ENCODE measurements at places on chromosomes 6 and 20.
A peak's percentile ranks its signal among the peaks of the same experiment; 100 is the strongest.

- no peak for DNase-seq
Observed at GRCh38 chr6:108734271-108734922, 113.8 kb upstream of the ARMC2 start.

DNA sequence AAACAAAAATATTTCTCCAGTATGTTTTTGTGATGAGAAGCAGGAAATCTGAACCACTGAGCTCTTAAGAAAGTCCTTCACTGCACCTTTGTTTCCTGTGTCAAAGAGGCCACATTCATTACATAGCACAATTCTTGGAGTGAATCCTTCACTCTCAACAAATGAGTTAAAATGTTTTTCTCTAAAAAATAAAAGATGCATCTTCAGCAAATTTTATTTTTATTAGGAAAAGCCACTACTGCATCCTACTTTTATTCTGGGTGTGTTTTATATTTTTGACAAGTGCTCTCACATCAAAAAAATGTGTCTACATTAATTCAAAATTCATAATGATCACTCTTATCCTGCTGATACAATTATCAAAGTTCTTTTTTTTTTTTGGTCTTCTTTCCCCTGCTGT is 76.3 kb downstream of the PLCB4 start:
- DNase-seq, result no peak

- no peak for DNase-seq
Observed at GRCh38 chr6:170018936-170019817, 267.8 kb downstream of the ERMARD start.

GRCh38 chr6:35179901-35180535 is 33.7 kb upstream of the SCUBE3 start:
- no peak for DNase-seq

GRCh38 chr6:12343440-12344162 is 53.4 kb downstream of the EDN1 start:
- no peak for DNase-seq

GRCh38 chr20:18323705-18324104 is 35.4 kb downstream of the ZNF133 start:
- DNase-seq, result no peak

- DNase-seq, result peak; percentile 61
Observed at GRCh38 chr6:43246301-43247113, 3.2 kb downstream of the TTBK1 start.

GRCh38 chr20:49210757-49211110 is 8.5 kb upstream of the DDX27 start:
- no peak for DNase-seq

GRCh38 chr6:69907981-69908498 is 41.7 kb downstream of the COL19A1 start:
- DNase-seq, result no peak

- DNase-seq, result no peak
Observed at GRCh38 chr6:307065-307814, 15.0 kb downstream of the DUSP22 start.

GRCh38 chr6:143405373-143406154 is 44.9 kb downstream of the ADAT2 start:
- no peak for DNase-seq

DNA sequence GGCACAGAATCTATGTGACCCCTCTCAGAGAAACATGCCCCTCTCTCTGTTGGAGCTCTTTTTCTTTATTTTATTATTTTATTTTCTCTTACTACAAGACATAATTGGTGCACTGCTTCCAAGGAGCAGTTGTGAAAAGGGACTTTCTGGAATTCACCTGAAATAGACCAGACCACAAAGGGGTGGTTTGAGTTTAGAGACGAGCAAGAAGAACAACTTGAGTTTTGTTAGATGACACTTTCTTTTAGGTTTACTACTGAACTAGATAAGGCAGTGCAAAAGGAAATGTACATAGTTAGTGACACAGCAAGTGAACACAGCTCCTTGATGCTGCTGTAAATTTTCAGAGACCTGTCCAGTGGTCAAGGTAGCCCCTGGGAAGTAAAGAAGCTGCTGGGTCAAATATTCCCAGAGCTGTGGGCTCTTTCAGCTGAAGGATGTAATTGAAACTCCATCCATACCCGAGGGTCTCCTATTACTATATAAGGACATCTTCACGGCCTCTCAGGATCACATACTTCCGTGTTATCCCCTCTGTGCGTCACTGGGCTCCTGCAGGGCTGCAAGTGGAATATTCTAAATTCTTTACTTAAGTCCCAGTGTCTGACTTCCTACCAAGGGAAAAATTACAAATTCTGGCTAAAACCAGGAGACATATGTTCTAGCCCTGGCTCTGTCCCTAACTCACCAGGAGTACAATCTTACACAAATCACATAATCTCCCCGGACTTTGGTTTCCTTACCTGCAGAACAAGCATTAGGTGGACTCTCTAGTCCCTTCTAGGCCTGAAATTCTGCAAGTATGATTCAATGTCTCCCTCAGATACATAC is 69.1 kb upstream of the ADTRP start:
- DNase-seq, result no peak

DNA sequence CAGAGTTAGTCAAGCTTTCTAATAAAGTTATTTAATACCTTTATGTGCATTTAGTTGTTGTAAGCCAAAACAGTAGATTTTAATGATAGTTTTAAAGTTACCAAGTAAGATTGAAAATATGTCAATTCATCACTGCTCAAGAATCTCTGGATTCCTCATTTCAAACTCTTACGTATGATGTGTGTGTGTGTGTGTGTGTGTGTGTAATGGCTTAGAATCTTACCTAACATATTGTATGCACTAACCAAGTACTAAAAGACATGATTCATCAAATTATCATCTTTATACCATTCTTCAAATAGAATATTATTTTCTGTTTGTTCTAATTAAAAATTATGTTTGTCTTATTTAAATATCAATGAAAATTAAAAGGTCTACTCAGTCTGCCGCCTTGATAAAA is 41.5 kb upstream of the ZNF337 start:
- DNase-seq, result no peak

DNA sequence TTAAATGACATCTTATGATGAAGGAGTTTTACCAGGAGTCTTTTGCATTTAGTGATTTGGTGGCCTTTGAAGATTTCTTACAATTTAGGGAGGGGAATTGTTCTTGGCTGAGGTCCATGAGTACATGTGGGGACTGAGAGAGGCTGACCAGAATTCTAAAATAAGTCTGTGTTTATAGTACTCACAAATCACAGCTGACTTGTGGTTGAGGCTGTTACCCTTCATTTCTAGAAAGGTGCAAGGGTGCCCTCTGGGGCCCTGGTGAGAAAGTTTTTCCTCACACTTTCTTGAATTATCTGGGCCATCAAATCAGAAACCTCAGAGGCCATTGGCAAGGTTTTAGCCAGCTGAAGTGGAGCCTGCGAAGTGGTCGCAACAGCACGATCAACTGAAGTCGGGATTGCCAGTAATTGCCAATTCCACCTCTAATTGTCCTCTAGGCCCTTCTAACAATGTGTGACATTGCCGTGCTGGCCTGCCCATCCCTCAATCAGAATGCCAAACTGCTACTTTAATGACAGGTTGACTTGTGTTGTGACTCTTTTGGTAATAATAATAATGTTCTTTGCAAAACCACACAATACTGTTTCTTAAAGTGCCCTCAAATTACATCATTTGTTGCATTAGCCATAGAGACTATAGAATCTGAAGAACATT is 221.6 kb downstream of the OGFRL1 start:
- DNase-seq, result no peak

GRCh38 chr20:20521736-20522135 is 153.8 kb downstream of the INSM1 start:
- DNase-seq, result no peak

- no peak for DNase-seq
Observed at GRCh38 chr20:13174402-13174801, 46.7 kb upstream of the ISM1 start.

DNA sequence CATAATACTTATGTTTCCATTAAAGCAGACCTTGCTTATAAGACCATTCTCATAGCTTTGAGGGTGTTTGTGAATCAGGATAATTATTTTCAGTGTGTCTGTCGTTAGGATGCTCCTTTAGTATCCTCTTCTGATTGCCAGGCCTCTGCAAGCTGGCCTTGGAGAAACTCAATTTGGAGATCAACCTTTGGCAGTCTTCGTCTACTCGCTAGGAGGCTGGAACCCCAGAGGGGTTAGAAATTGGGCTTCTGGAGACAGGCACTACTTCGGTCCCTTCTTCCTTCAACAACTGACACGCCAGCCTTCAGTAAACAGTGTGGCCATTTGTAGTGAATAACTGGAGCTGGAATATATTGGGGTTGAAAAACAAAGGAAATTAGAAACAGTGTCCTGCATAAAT is 100.8 kb upstream of the CITED2 start:
- DNase-seq, result no peak

GRCh38 chr6:37512400-37513011 is 12.8 kb upstream of the CCDC167 start:
- DNase-seq, result no peak

DNA sequence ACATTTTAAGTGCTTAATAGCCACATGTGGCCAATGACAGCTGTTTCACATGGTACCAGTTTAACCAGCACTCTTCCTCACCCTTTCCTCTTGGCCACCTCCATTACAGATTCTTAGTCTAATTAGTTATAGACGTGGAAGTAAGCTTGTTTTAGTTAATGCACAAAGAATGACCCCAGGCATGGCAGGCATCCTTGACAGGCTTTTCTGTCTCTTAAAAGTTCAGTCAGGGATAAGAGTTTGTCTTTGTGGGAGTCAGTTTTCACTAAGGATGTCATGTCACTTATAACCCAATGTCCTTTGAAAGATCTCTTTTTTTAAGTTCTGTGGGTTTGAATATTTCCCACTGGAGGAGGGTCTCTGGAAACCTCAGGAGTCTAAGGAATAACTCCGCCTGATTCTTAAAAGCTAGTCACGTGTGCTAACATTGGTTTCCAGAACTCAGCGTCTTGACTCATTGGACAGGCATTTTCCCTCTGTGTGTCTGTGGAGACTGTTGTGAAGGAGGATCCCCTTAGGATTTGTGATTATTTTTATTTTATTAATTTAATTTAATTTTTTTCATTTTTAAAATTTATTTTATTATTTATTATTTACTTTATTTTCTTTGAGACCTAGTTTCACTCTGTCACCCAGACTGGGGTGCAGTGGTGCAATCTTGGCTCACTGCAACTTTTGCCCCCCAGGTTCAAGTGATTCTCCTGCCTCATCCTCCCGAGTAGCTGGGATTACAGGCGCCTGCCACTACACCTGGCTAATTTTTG is 171.4 kb downstream of the ZFAND3 start:
- DNase-seq, result no peak

DNA sequence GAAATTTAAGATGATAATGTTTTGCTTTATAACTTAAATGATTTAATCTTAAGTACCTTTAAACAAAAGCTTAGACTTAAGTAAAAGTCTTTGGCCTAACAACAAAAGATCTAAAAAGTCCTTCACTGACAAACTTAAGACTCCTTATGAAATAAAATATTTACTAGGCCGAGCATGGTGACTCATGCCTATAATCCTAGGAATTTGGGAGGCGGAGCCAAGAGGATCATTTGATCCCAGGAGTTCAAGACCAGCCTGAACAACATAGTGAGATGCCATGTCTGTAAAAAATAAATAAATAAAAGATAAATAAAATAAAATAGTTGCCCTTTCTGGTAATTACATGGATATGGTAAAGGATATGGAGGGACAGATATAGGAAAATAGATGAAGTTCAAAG is 12.4 kb downstream of the KATNA1 start:
- DNase-seq, result no peak

GRCh38 chr6:135673501-135674309 is 176.2 kb upstream of the AHI1 start:
- no peak for DNase-seq

DNA sequence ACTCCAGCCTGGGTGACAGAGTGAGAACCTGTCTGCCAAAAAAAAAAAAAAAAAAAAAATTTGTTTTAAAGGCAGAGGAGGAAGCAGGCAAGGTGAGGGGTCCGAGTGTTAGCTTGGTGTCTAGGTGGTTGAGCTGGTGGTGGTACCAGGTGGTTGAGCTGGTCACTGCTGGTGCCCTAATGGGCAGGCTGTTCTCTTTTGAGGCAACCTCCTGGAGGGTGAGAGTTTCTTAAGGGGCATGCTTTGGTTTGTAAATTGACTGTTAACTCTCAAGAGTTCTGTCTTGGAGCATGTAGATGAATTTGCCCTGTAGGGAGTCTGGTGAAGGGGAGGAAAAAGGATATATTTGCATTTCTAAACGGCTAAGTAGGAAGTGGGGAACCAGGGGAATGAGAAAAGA is 52.7 kb downstream of the BANF2 start:
- DNase-seq, result no peak

DNA sequence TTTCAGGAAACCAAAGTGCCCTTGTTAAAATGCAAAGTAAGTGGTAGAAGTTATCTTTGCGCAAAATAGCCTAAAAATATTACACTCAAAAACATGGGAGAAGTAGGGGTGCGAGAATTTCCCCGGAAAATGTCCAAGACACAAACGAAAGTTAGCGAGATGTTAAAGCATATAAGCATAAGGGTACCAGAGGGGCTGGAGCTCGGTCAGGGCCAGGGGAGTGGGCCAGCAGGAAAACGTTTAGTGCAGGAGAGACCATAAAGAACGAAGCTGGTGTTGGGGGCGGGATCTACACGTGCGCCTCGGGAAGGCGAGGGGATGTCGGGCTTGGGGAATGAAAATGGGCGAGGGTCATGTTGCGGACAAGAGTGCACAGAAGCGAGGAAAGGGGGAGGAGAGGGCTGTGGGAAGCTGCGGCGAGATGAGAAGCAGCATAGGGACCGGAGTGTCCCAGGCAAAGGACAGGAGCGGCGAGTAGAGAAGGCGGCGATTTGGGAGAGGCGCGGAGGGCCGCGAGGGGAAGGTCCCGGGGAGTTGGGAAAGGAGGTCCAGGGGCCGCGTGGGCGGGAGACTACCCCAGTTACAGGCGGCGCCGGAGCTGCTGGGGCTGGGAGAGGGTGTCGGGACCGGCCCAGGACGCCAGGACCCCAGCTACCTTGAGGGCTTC is 600 bp downstream of the XPO5 start:
- DNase-seq, result peak; percentile 9
